ENCODE measurements at places on chromosomes 13 and 19.

GRCh38 chr13:69755101-69755500 is 352.5 kb upstream of the ATXN8OS start:
- DNase-seq = no peak

- no peak for DNase-seq
Measured at GRCh38 chr13:46320821-46321220, 66.2 kb downstream of the RUBCNL start.

- no peak for DNase-seq
Measured at GRCh38 chr13:100789968-100790367, 115.4 kb upstream of the TMTC4 start.

DNA sequence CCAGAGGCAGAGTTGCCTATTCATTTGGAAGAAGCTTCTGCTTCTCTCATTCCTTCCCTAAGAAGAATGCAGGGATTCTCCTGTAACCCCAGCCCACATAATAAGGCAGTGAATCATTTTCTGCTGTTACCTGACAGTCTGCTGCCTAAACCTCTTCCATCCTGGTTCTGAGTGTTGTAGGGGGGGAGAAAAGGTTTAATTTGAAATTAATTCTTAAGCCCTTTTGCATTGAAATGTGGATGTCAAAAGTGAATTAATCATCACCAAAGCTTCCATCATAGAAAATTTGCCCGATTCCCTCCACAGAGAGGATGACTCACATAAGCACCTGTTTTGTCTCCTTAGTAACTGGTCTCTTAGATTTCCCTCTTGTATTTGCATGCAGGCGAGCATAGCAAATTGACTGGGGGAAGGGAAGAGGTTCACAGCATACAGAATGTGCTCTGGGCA is 146.7 kb upstream of the FNDC3A start:
- no peak for DNase-seq

DNA sequence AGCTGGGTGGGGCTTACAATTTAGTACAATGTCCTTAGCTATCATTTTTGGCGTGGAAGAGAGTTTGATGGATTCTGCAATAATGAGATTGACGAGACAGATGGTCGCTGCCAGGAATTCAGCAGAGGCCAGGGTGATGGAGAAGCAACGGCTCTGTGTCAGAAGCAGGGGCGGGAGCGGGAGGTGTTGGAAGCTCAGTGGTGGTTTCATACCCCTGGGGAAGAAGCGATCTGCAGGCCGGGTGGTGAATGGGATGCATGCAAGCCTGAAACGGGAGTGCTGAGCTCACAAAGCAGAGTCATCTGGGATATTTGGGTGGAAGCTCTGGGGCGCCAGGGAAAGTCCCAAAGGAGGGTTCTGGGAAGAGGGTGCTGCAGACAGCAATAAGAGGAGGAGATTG is 370.8 kb downstream of the ZNF536 start:
- DNase-seq = no peak

DNA sequence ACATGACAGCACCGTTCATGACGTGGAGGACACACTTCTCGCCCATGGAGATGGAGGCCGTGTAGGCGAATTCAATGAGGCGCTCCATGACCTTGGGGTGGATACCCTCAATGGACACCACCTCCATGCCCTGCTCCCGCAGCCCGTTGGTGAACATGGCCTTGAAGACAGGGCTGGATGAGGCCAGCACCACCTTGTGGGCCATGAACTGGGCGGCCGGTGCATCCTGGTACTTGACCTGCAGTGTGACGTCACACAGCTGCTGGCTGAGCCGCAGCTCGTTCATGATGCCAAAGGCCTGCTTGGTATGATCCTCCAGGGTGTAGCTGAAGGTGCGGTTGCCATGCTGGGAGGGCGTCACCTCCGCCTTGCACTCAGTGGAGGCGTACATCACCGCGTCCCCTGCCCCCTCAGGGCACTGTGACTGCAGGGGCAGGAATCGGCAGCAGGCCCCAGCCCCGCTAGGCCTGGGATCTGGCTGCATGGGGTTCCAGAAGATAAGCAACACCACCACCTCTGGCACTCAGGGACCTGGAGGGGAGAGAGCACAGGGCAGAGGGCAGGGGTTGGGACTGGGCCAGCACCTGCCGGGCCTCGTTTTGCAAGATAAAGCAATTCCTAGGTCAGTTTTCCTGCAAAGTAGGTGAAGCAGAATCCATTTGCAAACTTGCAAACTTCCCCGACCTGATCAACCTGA is 3.5 kb downstream of the KEAP1 start:
- DNase-seq = no peak

GRCh38 chr19:57682226-57682766 is 519 bp downstream of the ZNF551 start:
- no peak for DNase-seq

- DNase-seq = no peak
Measured at GRCh38 chr13:92256211-92256610, 857.8 kb downstream of the GPC5 start.

DNA sequence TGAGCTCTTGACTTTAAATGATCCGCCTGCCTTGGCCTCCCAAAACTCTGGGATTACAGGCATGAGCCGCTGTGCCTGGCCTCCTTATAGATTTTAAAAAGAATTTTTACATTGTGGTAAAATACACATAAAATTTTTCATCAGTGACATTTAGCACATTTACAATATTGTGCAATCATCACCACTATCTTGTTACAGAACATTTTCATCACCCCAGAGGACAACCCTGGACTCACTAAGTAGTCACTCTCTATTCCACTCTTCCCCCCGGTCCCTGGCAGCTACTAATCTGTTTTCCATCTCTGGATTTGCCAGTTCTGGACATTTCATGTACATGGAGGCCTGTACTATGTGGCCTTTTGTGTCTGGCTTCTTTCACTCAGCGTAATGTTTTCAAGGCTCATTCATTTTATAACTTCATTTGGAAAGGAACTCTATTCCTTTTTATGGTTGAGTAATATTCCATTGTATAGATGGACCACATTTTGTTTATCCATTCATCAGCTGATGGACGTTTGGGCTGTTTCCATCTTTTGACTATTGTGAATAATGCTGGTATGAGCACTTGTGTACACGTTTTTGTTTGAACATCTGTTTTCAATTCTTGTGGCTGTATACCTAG is 19.9 kb downstream of the MEGF8 start:
- no peak for DNase-seq

- peak; percentile 16 for DNase-seq
Measured at GRCh38 chr19:21328406-21328805, 804 bp downstream of the ZNF708 start.

DNA sequence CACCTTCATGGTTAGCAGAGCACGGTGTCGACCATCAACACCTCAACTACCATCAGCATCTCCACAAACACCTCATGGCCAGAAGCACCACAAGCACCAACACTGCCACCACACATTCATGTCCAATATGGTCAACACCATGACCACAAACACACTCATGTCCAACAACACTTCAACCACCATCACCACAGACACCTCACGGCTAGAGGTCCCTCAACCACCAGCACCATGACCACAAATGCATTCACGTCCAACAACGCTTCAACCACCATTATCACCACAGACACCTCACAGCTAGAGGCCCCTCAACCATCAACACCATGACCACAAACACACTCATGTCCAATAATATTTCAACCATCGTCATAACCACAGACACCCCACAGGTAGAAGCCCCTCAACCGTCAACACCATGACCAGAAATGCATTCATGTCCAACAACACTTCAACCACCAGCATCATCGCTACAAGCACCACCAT is 10.2 kb downstream of the TRAPPC5 start:
- DNase-seq = peak; percentile 45

DNA sequence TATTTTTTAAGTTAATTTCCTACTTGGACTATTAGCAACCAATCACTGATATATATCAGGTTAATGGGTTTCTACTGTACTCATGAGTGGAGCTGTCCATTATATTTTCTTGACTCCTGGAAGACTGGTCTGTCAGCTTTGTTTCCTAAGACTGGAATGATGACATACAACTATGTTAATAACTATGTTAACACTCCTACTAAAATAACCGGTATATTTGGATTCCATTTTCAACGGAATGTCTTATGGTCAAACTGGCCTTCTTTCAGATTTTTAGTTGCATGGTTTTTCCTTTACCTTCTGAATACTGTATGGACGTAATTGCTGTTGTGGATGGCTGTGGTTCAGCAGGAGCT is 45.8 kb upstream of the GPI start:
- no peak for DNase-seq

GRCh38 chr19:38508507-38508906 is 75.0 kb downstream of the RYR1 start:
- DNase-seq = no peak

- no peak for DNase-seq
Measured at GRCh38 chr13:84812789-84813188, 930.5 kb upstream of the SLITRK1 start.

- DNase-seq = no peak
Measured at GRCh38 chr19:16589917-16590316, 17.7 kb upstream of the SLC35E1 start.

DNA sequence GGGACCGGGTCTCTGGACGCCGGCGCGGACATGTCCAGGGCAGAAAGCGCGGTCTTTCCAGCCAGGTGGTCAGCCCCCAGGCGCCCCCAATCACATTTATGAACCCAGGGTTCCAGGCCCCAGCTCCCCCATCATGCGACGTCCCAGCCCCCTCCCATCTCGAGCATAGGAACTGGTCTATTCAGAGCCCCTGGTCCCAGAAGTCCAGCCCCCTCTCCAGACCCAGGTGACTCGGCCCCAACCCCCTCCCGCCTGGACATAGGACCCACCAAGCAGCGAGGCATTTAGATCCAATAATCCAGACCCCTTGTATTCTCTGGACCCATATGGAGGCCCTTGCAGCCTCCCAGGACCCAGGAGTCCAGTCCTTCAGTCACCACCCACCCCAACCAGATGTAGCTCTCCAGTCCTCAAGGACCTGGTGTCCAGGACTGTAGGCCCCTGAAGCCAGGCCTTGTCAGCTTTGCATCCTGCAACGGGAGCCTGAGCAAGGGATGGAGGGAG is 501 bp downstream of the APLP1 start:
- DNase-seq = no peak

- DNase-seq = no peak
Measured at GRCh38 chr19:16024266-16025107, 51.8 kb upstream of the TPM4 start.
